ENCODE measurements at places on chromosomes 4 and X. TPM values are rescaled to one million over a fixed set of nuclear protein-coding genes. Genes with fewer than 3 reads are reported as not detected.

GRCh38 chrX:73847991-73848390 is 285.0 kb downstream of the CHIC1 start:
- no peaks in the 10 kb centered on the region for H3K36me3 ChIP-seq
- H3K27me3 ChIP-seq: no peaks in the 10 kb centered on the region
- H3K4me3 ChIP-seq: no peak overlapping the region

Gene ADH1A
- total RNA-seq: not detected

- H3K4me1 ChIP-seq: no peaks in the 10 kb centered on the region
- no peaks in the 10 kb centered on the region for H3K27me3 ChIP-seq
- H3K4me3 ChIP-seq: no peak overlapping the region
- no peaks in the 10 kb centered on the region for H3K36me3 ChIP-seq
Observed at GRCh38 chrX:139094671-139095592, 383.4 kb upstream of the FGF13 start.

DNA sequence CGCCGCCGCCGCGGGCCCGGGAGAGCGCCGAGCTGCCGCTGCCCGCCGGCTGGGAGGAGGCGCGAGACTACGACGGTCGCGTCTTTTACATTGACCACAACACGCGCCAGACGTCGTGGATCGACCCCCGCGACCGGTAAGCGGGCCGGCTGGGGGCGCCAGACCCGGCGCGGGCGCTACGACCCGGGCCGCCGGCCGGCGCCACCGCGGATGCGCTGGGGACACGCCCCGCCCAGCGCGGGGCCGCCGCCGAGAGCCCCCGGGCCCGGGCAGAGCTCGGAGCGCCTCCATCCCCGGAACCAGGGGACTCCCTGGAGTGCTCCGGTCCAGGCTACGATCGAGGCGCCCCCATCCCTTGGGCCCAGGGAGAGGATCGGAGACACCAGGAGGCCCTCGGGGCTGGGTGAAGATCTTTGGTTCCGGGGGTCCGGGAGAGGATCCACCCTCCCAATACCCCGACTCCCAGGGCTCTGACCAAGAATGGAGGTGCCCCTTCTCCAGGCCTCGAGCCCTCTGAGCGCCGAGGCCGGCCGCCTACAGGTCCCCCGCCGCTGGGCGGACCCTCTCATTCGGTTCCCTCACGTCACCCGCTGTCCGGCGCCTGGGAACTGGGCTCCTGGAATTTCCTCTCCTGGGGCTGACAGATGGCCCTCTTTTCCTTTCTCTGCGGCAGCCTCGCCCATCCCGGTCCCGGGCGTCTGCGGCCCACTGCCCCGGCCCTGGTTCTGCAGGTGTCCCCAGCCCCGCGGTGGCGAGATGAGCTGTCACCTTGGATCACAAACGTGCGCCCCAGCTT is 48.8 kb downstream of the CLDN34 start:
- DNase-seq: peak; percentile 52
- peak overlapping the region; percentile 44 for H3K4me3 ChIP-seq
- H3K27ac ChIP-seq: peak overlapping the region; percentile 88
- no peaks in the 10 kb centered on the region for H3K4me1 ChIP-seq
- no peaks in the 10 kb centered on the region for H3K27me3 ChIP-seq

Gene CITED1
- total RNA-seq: not detected

- H3K27ac ChIP-seq: no peak overlapping the region
- no peak overlapping the region for H3K4me3 ChIP-seq
- H3K36me3 ChIP-seq: no peaks in the 10 kb centered on the region
- no peaks in the 10 kb centered on the region for H3K4me1 ChIP-seq
- DNase-seq: no peak
Observed at GRCh38 chr4:138981930-138982390, 33.6 kb upstream of the NOCT start.

- H3K27ac ChIP-seq: no peak overlapping the region
- no peaks in the 10 kb centered on the region for H3K27me3 ChIP-seq
- no peak for DNase-seq
- no peaks in the 10 kb centered on the region for H3K4me1 ChIP-seq
Observed at GRCh38 chr4:162683659-162684370, 482.9 kb downstream of the NAF1 start.

GRCh38 chrX:119468551-119469312 is 488 bp downstream of the SLC25A5 start:
- no peaks in the 10 kb centered on the region for H3K4me1 ChIP-seq
- H3K27me3 ChIP-seq: no peaks in the 10 kb centered on the region
- H3K27ac ChIP-seq: peak overlapping the region; percentile 94
- peak overlapping the region; percentile 65 for H3K4me3 ChIP-seq
- no peaks in the 10 kb centered on the region for H3K36me3 ChIP-seq
- DNase-seq: peak; percentile 95

Gene HHIP
- total RNA-seq: 37.1 TPM

Gene NWD2
- total RNA-seq: not detected

DNA sequence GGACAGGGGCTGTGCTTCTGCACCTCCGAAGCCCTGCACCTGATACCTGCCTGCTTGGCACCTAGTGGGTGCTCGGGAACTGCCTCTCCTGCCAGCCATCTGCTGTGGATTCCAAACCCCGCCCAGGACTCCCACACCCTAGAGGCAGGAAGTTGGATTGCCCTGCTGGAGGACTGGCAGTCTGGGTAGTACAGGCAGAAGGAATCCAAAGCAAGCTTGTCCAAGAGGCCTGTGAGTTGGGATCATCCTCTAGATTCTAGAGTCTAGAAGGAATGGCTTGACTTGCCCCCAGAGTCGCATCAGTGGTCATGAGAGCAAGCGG is 64.6 kb upstream of the MTM1 start:
- no peak overlapping the region for H3K4me3 ChIP-seq
- H3K27me3 ChIP-seq: no peaks in the 10 kb centered on the region
- H3K4me1 ChIP-seq: no peaks in the 10 kb centered on the region
- no peak for DNase-seq
- H3K36me3 ChIP-seq: no peaks in the 10 kb centered on the region
- H3K27ac ChIP-seq: no peak overlapping the region

Gene TMEM187
- total RNA-seq: 13.2 TPM

DNA sequence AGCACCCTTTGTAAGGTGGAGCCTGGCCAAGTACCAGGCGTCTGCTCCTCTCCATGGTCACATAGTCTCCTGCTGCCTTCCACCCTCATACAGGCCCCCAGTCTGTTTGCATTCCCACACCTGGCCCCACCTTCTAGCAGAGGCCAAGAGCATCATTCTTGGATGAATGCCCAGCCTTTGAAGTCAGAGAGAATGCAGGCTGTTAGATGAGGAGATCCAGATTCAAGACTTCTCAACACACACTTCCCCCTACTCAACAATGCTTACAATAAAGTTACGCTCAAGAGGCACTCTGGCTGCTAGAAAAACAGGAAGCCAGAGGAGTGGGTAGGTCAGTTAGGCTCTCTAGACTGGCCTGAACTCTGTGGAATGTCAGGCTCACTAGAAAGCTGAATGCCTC is 43.3 kb downstream of the SHROOM4 start:
- H3K27me3 ChIP-seq: no peaks in the 10 kb centered on the region
- H3K36me3 ChIP-seq: no peaks in the 10 kb centered on the region
- no peak for DNase-seq
- no peaks in the 10 kb centered on the region for H3K4me1 ChIP-seq
- no peak overlapping the region for H3K4me3 ChIP-seq

GRCh38 chrX:142156567-142156966 is 48.5 kb downstream of the MAGEC2 start:
- no peaks in the 10 kb centered on the region for H3K27me3 ChIP-seq
- H3K4me3 ChIP-seq: no peak overlapping the region
- DNase-seq: no peak
- H3K36me3 ChIP-seq: no peaks in the 10 kb centered on the region
